ENCODE measurements at places on chromosomes 7 and 10.

GRCh38 chr7:155648752-155649339, 4.4 kb downstream of the RBM33 start:
- DNase-seq, result no peak

- no peak for DNase-seq
Measured at GRCh38 chr10:72235544-72236279, 19.6 kb upstream of the ASCC1 start.

GRCh38 chr7:156356551-156356950, 284.0 kb upstream of the RNF32 start:
- DNase-seq, result no peak

DNA sequence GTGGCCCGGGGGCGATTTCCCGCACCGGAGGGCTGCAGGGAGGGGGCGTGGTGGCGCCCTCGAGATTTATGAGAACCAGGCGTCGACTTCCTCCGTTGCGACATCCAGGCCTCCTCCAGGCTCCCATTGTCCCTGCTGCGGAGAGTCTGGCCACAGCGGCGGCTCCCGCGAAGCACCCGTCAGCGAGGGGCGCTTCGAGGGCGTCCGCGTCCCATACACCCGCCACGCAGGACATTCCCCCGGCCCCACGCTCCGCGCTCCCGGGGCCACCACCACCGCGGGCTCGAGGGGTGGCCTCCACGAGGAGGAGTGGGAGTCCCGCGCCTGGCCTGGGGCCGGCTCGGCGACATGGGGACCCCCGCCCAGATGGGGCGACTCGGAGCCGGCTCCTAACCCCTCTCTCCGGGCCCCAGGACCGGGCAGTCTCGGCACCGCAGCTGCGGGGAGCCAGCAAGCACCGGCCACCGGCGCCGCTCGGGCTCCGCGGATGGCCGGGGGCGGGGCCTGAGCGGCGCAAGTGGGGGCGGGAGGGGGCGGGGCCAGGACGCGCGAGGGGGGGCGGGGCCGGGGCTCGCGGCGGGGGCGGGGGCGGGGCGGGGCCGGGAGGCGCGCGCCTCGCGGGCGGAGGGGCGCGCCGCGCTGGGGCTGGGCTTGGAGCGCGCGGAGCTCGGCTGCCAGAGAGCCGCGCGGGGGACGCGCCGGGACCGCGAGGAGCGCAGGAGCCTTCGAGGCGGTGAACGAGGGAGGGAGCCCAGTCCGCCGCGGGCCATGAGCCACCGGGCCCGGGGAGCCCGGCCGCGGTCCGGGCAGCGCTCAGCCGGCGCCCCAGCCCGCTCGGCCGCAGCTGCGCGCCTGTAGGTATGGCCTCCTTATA, at the start of gene SH2B2:
SH2B2 (plus strand) TSS at position 632 of the 874 bp plus-strand sequence. CDS start 13,683 bp downstream, outside the sequence.
- peak; percentile 89 for DNase-seq

DNA sequence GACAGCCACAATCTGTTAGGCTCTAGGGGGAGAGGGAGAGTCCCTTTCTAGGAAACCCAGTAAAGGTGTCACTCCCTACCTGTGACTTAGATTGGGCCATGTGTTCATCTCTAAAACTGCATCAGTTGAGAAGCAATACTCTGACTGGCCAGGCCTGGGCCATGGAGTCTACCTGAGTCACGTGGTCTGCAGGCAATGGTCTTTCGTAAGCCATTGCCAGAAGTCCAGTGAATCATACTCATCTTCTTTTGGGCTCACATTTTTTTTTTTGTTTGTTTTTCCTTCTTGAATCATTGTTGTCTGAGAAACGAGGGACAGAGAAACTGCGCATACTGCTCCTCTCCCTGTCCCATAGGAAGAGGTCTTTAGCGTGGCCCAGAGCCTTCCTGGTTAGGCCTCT, 215.6 kb downstream of the CCSER2 start:
- DNase-seq, result no peak
